Naive thymus-derived CD8-positive, alpha-beta T cell (primary cell): ENCODE measurements at places on chromosomes 3 and 15.

DNA sequence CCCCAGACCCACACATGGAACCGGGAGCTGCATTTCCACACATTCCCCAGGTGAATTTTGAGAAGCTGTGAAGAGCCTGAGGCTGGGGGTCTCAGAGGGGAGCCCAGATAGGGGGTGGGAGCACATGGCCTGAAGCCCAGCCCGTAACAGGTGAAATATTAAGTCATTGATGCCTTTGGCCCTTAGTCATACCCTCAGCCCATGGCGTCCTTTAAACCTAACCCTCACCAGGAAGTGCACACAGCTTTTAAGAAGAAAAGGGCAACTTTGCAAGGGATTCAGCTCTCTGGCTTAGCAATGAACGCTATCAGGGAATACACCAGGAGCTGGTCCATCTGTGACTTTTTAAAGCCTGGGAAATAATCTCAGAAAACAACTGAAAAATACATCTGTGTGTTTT, 40.6 kb downstream of the WNT7A start:
- peaks cover 11% of the 10 kb centered on the region for H3K27me3 ChIP-seq
- no peak overlapping the region for H3K27ac ChIP-seq
- H3K4me3 ChIP-seq, result no peak overlapping the region
- no peaks in the 10 kb centered on the region for H3K36me3 ChIP-seq
- no peak for DNase-seq

DNA sequence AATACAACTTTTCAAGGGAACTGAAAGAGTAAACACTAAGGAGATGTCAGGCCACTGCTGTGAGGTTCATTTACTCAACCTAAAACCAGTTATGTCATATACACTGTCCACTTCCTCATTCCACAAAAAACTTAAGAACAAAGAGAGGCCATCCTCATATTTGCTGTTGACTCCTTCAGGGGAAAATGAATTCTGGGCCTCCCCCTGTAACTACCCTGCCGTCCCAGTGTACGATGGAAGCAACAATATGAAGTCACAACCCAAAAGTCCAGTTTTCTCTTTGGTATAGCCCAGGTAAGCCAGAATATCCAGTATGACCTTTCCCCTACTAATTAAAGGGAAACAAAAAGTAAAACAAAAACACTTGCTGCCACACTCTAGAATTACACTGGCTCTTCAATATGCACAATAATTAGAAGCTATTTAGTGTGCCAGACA, 16.2 kb downstream of the CEP152 start:
- H3K36me3 ChIP-seq, result no peaks in the 10 kb centered on the region
- H3K27me3 ChIP-seq, result no peaks in the 10 kb centered on the region
- H3K4me3 ChIP-seq, result no peak overlapping the region
- peaks cover 8% of the 10 kb centered on the region for H3K4me1 ChIP-seq
- H3K27ac ChIP-seq, result no peak overlapping the region

GRCh38 chr3:85977615-85978338, 1013.2 kb downstream of the VGLL3 start:
- H3K27me3 ChIP-seq, result no peaks in the 10 kb centered on the region
- H3K4me1 ChIP-seq, result no peaks in the 10 kb centered on the region
- no peak overlapping the region for H3K27ac ChIP-seq

- H3K4me1 ChIP-seq, result peaks cover 35% of the 10 kb centered on the region
- no peaks in the 10 kb centered on the region for H3K36me3 ChIP-seq
- peak overlapping the region; percentile 49 for H3K4me3 ChIP-seq
- H3K27ac ChIP-seq, result peak overlapping the region; percentile 94
These were observed 74.9 kb downstream of the DAPK2 start for GRCh38 chr15:63971427-63971805.

- H3K36me3 ChIP-seq, result no peaks in the 10 kb centered on the region
- no peak overlapping the region for H3K27ac ChIP-seq
- DNase-seq, result no peak
- H3K27me3 ChIP-seq, result no peaks in the 10 kb centered on the region
- H3K4me3 ChIP-seq, result no peak overlapping the region
These were observed 37.7 kb upstream of the NAALADL2 start for GRCh38 chr3:174821477-174821876.

- H3K27me3 ChIP-seq, result no peaks in the 10 kb centered on the region
- H3K27ac ChIP-seq, result no peak overlapping the region
- H3K4me1 ChIP-seq, result peaks cover 35% of the 10 kb centered on the region
- peak overlapping the region; percentile 45 for H3K4me3 ChIP-seq
- no peak for DNase-seq
These were observed 2.5 kb upstream of the FANCD2 start for GRCh38 chr3:10023587-10024310.

GRCh38 chr15:60134609-60135008, 130.5 kb downstream of the FOXB1 start:
- no peaks in the 10 kb centered on the region for H3K4me1 ChIP-seq
- no peak overlapping the region for H3K4me3 ChIP-seq

DNA sequence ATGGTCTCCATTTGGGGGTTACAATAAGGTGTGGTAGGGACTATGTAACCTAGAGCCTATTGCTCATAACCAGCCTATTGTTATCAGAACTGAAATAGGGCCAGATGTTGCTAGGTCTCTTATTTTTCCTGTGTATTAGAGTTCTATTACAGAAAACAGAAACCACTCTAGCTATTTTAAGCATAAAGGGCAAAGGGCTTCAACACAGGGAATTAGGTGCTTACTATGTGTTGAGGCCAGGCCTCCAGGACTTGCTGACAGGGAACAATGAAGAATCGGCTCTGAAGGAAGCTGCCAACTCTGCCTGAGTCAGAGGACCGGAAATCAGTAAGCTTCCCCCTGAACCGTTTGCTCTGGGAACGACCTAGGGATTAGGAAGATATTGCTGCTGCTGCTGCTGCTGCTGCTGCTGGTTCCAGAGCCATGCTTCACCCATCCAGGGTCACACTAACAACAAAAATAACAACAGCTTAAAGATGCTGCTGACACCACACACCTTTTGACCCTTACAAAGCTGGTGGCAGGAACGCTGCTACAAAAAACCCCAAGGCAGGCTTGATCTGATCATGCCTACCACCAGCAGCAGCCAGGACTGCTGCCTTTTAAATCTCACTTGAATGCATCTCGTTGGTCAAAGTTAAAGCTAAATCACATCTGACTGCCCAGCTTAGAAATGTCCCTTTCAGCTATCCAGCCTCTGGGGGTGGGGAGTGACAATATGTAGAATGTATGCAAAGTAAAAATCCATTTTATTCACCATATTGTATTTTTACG, 276.9 kb upstream of the IL12A start:
- no peaks in the 10 kb centered on the region for H3K36me3 ChIP-seq
- no peaks in the 10 kb centered on the region for H3K4me1 ChIP-seq
- DNase-seq, result no peak
- no peak overlapping the region for H3K27ac ChIP-seq

GRCh38 chr3:81043660-81044199, 717.7 kb downstream of the GBE1 start:
- H3K4me3 ChIP-seq, result no peak overlapping the region
- no peaks in the 10 kb centered on the region for H3K36me3 ChIP-seq
- no peaks in the 10 kb centered on the region for H3K4me1 ChIP-seq
- H3K27me3 ChIP-seq, result no peaks in the 10 kb centered on the region

- no peak overlapping the region for H3K27ac ChIP-seq
- no peaks in the 10 kb centered on the region for H3K27me3 ChIP-seq
- no peaks in the 10 kb centered on the region for H3K36me3 ChIP-seq
- H3K4me3 ChIP-seq, result no peak overlapping the region
- H3K4me1 ChIP-seq, result no peaks in the 10 kb centered on the region
These were observed 91.2 kb downstream of the EDEM1 start for GRCh38 chr3:5278666-5279065.

DNA sequence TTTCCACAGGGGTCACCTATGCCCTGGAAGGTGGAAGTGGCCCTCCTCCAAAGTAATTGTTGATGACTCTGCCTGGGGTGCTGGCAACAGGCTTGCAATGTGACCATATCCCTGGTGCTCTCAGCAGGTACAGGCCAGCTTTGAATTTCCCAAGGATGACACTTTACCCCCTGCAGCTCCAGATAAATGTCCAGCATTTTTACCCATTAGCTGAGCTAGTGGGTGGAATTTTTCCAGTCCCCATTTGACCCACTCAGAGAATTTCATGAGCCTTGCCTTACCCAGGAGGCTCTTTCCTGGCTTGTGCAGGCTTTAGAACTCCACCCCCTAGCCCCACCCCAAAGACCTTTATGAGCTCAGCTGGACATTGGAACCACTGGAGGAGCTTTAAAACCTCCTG, 77.6 kb downstream of the ST8SIA2 start:
- no peaks in the 10 kb centered on the region for H3K4me1 ChIP-seq
- DNase-seq, result no peak
- H3K4me3 ChIP-seq, result no peak overlapping the region
- H3K36me3 ChIP-seq, result no peaks in the 10 kb centered on the region
- H3K27me3 ChIP-seq, result peaks cover 13% of the 10 kb centered on the region
- no peak overlapping the region for H3K27ac ChIP-seq

DNA sequence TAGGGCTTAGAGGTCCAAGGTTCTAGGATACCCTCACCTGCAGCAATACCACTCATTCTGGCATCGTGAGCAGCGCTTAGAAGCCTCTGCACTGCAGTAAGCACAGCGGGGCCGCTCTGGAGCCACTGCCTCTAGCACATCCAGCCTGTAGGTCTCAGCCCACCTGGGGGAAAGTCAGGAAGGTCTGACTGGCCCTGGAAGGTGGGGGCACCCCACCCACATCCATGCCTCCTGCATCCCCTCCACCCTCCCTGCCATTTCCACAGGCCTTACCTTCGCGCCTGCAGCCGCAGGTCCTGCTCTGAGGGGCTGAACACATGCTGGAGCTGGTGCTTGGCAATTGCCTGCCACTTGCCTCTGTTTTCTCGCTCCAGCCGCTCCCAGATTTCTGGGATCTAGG, 901 bp upstream of the RASSF1 start:
- H3K27me3 ChIP-seq, result no peaks in the 10 kb centered on the region
- H3K27ac ChIP-seq, result peak overlapping the region; percentile 88
- peaks cover 65% of the 10 kb centered on the region for H3K4me1 ChIP-seq
- no peak for DNase-seq

DNA sequence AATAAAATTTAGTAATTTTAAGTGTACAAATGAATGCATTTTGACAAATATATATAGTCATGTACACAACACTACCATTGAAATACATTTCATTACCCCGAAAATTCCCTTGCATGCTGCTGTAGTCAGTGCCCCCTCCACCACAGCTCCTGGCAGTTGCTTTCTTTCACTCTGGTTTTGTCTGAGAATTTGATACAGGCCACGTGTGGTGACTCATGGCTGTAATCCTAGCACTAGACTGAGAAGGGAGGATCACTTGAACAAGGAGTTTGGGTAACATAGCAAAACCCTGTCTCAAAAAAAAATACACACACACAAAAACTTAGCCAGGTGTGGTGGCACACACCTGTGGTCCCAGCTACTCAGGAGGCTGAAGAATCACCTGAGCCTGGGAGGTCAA, 65.4 kb downstream of the TFRC start:
- no peak overlapping the region for H3K27ac ChIP-seq
- no peaks in the 10 kb centered on the region for H3K36me3 ChIP-seq
- H3K4me3 ChIP-seq, result no peak overlapping the region
- H3K4me1 ChIP-seq, result no peaks in the 10 kb centered on the region
- H3K27me3 ChIP-seq, result no peaks in the 10 kb centered on the region

DNA sequence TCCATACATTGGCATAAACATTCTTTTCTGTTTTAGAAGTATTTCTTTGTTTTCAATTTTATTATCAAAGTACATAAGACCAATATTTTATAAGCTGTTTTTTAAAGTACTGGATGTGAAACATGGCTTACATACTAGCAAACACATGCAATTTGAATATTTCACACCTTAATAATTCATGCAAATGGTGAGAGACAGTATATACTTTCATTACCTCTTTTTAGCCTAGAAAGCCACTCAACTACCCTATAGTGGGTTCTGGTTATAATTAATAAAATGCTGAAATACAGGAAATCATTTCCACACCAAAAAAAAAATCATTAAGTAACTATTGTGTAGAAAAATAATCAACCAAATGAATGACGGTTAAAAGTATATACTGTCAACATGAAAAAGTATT, 38.5 kb upstream of the MELTF start:
- DNase-seq, result no peak
- H3K36me3 ChIP-seq, result peaks cover 5% of the 10 kb centered on the region
- peaks cover 5% of the 10 kb centered on the region for H3K4me1 ChIP-seq
- no peaks in the 10 kb centered on the region for H3K27me3 ChIP-seq
- H3K27ac ChIP-seq, result no peak overlapping the region
- no peak overlapping the region for H3K4me3 ChIP-seq

DNA sequence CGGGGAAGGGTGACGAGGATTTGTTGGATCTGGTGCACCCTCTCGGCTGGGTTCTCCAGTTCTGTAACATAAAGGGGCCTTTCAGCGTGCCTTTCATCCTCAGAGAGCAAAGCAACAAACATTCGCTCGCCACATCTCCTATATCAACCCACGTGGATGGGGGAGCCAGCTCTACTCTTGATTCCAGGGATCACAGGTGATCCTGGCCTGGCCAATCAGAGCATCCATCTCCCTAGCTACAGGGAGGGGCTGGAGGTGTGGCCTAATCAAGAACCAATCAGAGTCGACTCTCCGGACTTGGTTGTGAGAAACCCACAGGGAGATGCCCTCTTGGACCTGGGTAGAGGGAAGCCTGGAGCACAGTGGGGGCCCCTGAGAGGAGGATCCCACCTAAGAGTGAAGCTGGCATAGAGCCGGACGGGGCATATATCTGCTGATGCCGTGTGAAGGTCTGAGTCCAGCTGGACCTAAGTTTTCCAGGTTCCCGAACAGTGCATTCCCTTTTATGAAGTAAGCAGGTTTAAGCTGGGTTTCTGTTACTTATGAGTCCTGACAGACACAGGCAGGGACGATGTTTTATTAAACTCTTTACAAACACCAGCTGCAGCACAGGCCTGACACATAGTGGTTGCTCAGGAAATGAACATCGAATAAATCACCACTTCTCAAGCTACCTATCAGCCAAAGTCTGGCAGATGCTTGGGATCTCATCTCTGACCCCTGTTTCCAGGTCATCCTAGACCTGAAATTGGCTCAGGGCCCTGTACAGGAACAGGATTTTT, 50.7 kb upstream of the RAD18 start:
- no peak for DNase-seq
- peaks cover 14% of the 10 kb centered on the region for H3K4me1 ChIP-seq
- no peaks in the 10 kb centered on the region for H3K36me3 ChIP-seq
- no peak overlapping the region for H3K4me3 ChIP-seq

DNA sequence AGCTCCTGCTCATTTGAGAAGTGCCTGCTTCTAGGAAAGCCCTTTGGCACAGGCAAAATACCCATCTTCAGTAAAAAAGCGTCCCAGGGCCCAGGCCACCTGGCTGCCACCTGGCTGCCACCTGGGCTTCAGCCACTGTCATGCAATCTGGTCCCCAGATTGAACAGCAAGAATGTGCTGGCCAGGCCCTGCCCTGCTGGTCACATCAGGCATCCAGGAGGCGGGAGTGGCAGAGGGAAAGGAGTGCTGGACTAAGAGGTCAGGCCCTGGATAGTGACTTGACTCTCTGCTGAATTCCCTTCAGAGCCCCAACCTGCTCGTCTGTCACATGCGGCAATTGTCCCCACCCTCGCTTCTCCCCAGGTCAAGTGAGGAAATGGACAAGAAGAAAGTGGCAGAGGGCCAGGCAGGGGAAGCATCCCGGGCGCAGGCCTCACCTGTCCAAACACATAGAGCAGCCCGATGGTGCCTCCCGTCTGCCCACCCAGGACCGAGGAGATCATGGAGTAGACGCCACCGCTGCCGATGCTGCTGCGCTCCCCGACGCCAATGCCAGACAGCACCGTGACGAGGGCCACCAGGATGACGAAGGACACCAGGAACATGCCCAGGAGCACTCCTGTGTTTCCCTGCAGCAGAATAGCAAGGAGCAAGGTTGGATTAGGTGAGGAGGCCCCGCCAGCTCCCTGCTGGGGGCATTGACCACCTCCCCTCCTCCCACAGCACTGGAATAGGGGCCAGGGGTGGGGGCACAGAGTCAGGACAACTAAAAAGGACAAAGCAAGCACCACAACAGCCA, 25.5 kb downstream of the SLC12A8 start:
- H3K4me1 ChIP-seq, result peaks cover 4% of the 10 kb centered on the region
- H3K4me3 ChIP-seq, result no peak overlapping the region
- H3K36me3 ChIP-seq, result no peaks in the 10 kb centered on the region
- no peak overlapping the region for H3K27ac ChIP-seq
